Muscle of arm (tissue), 14 donors: ENCODE measurements at places on chromosomes 16 and 17. TPM values are rescaled to one million over a fixed set of nuclear protein-coding genes. Genes with fewer than 3 reads are reported as not detected.

FBXW10 gene
- polyA plus RNA-seq, result 0.19 TPM

LHX1 gene
- 0.18 TPM for polyA plus RNA-seq

RPS6KB1 gene
- 35.1 TPM for polyA plus RNA-seq

TERB1 gene
- not detected for polyA plus RNA-seq

GOSR2 gene
- polyA plus RNA-seq, result 36.4 TPM

LGALS9B gene
- not detected for polyA plus RNA-seq

TRPV2 gene
- 8.1 TPM for polyA plus RNA-seq

GRCh38 chr16:65249768-65250167 lies 127.9 kb upstream of the CDH11 start:
- DNase-seq, result no peak

DNA sequence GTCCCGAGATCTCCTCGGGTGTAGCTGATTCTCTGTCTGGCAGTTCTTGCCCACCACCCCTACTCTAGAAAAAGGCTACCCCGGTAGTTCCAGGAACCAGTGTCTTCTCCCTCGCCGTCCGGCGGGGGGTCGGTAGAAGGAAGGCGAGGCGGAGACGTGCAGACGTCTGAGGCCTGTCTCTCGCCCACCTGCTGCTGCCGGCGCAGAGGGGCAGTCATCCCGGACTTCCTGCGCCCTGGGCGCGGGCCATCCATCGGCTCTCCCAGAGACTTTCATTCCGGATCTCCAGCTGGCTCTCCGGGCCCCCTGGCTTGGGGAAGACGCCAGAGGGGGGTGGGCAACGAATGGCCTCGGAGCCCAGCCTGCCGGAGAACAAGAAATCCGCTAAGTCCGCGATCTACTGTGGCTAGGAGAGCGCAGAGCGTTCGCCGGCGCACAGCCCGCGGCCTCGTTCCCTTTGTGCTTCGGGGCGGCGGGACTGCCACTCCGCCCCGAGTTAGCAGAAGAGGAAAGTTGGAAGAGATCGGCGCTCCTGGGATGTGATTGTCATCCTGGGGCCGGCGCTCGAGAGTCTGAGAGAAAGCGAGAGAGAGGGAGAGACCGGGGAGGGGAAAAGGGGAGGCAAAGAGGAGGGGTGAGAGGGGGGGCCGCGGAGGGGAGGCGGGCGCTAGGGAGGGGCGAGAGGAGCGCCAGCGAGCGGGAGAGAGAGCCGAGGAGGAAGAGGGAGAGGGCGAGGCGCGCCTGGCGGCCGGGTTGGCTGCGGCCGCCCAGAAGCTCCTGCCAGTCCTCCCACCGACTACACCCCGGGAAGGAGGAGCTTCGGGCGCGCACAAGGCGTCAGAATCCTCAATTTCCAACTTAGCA lies at the start of gene IRX5:
TSS of gene IRX5 (plus strand) at position 861 of the 864 bp plus-strand sequence. CDS start 334 bp downstream, outside the sequence.
- DNase-seq, result peak; percentile 91

- no peak for DNase-seq
Observed at GRCh38 chr17:77035526-77035925, 105.2 kb upstream of the SEC14L1 start.

DNA sequence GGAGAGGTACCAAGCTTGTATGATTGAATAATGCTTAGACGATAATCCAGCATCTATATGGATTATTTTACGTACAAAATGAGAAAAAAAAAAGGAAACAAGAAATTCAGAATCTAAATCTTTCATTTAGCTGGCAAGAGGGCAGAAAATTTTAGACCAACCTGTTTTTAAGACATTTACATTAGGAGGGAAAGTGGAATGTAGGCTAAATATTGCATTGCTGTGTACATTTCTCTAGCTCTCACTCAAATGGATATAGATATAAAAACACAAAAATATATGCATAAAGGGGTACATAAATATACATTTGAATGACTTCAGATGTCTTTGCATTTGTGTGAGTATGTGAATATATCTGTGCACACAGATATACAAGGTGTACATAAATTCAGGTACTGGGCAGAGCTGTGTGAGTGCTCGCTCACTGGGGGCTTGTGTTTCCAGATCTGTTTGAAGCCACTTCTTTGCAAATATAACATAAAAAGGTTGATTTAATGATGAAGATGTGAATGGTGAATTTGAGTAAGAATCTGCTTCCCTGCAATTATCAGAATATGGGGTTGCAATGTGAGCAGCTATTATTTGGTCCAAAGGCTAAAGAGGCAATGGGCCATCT lies 14.2 kb upstream of the ZFHX3 start:
- DNase-seq, result no peak

GRCh38 chr17:75525806-75526554 lies 483 bp downstream of the LLGL2 start:
- no peak for DNase-seq

DNA sequence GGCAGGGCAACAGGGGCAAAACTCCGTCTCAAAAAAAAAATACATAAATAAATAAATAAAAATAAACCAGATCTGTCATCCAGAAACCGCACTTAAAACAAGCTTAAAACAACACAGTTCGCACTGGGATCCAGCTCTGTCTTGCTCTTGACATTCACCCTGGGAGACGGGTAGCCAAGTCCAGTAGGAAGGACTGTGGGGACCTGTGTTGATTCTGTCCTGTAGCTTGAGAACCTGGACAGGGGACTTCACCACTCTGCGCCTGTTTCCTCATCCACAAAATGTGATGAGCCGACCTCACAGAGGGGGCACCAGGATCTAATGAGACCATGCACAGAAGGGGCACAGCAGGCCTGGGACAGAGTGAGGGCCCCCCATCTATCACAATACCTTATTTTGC lies 1.5 kb upstream of the RAI1 start:
- no peak for DNase-seq

GRCh38 chr17:2453325-2453724 lies 52.5 kb upstream of the MNT start:
- no peak for DNase-seq

DNA sequence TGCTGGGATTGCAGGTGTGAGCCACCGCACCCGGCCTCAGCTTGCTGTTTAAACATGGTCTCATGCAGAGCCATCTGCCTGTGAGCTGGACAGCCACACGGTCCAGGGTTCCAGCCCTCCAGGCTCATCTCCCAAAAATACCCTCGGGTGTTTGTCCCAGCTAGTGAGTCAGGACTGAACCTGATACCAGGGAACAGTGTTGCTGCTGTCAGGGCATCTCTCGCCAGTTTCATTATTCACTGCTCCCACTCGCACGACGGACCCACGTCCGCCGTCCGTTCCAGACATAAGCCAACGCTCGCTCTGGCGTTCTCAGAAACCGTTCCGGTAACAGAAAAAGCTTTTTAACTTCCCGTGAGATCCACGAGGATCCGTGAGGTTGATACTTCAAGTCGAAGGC lies 77.6 kb downstream of the NXN start:
- no peak for DNase-seq

- no peak for DNase-seq
Observed at GRCh38 chr17:4994081-4994595, 3.2 kb downstream of the INCA1 start.

GRCh38 chr17:78717431-78717980 lies 64.6 kb downstream of the CYTH1 start:
- DNase-seq, result no peak

- DNase-seq, result no peak
Observed at GRCh38 chr16:64144617-64145016, 977.2 kb downstream of the CDH11 start.

GRCh38 chr17:35496451-35497290 lies 40.8 kb downstream of the SLFN12L start:
- DNase-seq, result no peak

DNA sequence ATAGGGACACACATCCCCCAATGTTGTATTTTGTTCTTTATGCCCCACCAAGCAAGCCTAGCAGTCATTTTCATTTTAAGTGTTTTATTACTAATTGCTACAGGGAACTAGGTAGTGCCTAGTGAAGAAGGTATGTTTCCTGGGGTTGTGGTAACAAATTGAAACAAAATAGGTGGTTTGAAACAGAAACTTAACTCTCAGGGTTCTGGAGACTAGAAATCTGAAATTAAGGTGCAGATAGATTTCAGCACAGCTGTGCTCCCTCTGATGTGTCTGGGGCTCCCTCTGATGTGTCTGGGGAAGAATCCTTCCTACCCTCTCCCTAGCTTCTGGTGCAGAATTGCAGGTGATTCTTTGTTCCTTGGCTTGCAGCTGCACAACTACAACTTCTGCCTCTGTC lies 390.1 kb downstream of the ZFHX3 start:
- DNase-seq, result no peak

DNA sequence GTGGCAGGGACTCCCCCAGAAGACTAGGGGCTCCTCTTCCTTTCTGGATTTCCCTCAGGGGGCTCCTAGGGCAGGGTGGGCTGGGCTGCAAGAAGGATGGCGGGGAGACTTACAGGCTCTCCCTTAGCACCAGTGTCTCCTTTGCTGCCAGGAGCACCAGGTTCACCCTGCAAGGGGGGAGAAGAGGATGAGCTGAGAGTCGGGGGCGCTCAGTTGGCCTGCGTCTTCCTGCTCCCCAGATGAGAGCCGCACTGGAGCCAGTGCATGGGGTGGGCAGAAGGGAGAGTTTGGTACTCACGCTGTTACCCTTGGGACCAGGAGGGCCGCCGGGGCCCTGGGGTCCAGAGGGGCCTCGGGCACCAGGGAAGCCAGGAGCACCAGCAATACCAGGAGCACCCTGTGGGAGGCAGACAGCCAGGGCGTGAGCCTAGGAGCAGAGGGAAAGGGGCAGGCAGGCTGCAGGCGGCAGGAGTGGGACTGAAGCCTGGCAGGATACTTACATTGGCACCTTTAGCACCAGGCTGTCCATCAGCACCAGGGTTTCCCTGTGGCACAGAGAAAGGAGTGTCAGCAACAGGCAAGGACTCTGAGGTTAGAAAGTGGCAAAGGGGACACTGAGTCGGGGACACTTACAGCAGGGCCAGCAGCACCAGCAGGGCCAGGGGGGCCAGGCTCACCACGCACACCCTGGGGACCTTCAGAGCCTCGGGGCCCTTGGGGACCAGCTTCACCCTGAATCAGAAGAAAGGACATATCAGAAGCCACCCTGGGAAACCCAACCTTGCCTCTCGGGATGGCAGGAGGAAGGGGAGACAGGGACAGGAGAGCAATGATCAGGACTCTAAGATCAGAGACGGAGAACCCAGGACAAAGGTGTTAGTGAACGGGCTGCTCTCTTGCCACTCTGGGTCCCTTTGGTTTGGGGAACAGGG lies 6.2 kb downstream of the COL1A1 start:
- DNase-seq, result no peak

DNA sequence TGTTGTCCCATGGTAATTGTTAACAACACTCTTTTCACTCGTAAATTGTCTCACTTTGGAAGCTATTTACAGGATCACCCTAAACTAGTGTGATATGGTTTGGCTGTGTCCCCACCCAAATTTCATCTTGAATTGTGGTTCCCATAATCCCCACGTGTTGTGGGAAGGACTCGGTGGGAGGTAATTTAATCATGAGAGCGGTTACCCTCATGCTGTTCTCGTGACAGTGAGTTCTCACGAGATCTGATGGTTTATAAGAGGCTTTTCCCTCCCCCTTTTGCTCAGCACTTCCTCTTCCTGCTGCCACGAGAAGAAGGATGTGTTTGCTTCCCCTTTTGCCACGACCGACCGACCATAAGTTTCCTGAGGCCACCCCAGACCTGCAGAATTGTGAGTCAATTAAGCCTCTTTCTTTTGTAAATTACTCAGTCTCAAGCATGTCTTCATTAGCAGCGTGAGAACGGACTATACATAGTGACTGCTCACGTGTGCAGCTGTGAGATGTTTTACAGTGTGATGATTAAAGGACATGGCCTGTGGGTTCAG lies 34.4 kb downstream of the DNAH3 start:
- DNase-seq, result no peak

GRCh38 chr16:8885674-8886592 lies 3.8 kb downstream of the LITAFD start:
- no peak for DNase-seq

GRCh38 chr17:81251709-81252301 lies 12.7 kb downstream of the NDUFAF8 start:
- DNase-seq, result no peak

DNA sequence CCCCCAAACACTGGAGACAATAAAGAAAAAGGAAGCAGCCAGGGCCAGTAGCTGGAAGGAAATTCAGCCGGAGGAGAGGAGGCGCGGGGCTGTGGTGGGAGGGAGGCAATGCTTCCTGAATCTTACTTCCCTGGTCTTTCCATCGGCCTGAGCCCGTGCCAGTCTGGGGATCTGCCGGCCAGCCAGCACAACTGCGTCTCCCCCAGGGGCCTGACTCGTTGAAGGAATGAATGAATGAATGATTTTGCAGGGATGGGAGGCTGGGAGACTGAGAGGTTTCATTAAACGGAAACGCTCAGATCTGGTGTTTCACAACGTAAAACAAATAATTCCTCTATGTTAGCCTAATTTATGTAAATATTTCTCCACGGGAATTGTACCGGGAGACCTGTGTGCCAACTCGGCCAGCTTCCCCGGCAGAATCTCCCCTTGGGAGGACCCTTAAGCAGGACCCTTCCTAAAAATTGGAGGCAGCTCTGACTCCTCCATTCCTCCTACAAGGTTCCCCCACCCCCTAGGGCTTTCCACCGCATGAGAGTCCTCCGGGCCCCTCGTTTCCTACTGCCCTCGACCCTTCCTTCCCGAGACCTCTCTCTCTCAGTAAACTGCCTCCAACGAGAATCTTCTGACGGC lies 1.3 kb upstream of the BAIAP2 start:
- no peak for DNase-seq

DNA sequence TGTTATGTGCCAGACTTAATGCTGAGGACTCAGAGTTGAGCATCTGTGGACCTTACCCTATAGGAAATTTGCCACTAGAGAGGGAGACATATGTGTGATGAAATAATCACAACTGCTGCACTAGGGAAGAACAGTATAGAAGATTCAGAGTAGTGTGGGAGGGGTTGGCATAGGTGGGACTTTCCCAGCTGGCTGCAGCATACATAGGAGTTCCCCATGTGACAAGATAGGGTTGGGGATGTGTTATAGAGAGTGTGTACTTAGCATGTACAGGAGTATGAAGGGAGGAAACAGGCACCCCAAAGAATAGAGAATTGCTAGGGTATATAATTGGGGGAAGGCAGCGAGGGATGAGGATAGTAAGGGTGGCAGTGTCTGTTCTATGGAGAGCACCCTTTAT lies 2.9 kb downstream of the NUP93 start:
- DNase-seq, result no peak

DNA sequence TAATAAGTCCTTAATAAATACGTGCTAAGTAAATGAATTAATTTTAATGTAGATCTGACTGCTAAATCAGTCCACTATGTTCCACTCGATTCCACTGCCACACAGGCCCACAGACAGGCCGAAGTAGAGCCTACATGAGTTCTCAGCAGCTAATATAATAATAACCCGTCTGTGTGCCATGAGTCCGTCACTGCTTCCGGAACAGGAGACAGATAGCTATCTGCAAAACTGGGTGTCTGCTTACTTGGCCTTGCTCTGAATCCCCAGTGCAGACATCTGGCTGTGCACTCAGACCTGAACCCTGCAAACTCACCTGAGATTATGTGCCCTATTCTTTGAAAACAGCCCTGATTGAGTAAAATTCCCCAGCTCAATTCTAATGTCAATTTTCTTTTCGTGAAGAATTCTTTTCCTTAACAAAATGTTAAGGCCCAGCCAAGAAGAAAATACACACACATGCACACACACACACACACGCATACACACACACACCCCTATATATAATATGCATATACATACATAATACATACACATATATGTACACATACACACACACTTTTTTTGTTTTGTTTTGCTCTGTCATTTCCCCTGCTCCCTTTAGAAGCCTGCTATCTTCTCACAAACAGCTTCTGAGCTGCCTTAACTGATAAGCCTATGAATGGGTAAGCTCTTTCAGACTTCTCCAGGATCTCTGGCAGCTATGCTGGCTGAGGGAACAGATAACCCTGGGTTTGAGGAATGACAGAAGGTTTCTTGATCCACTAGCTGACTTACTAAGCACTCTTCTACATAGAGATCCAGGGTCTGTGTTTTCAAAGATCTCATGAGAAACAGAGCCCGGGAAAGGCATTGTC lies 39.8 kb upstream of the TOM1L1 start:
- no peak for DNase-seq

GRCh38 chr16:79013930-79014660 lies 586.4 kb downstream of the MAF start:
- peak; percentile 72 for DNase-seq
